ENCODE measurements at places on chromosomes 5 and 9.

- no peak for DNase-seq
Observed at GRCh38 chr5:142222225-142222865, 102.5 kb downstream of the SPRY4 start.

DNA sequence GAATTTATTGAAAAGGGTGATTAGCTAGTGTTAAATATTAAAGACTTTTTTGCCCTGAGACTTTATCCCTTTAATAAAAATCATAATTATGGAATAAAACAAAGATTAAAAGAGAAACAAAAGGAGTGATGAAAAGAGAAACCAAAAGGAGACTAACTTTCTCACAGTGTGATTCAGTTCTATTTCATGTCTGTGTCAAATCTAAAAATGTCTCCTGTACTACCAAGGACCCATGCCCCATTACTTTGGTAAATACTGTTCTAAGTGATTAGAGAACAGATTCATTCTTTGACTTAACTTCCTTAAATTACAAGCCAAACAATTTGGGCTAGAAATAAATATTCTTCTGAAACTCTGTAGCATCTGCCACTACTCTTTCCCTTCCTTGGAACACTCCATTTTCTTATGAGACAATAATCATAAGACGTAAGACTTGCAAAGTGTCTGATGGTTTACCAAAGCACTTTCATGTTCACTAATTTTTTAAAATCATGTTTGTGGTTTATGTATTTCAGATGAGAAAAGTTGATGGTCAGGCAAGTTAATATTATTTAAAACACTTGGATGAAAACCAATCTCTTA is 319.0 kb downstream of the EBF1 start:
- DNase-seq = no peak

GRCh38 chr5:10315824-10316509 is 8.3 kb upstream of the CMBL start:
- no peak for DNase-seq

- no peak for DNase-seq
Observed at GRCh38 chr5:14948383-14948782, 76.8 kb upstream of the ANKH start.

GRCh38 chr5:35282810-35283209 is 52.5 kb upstream of the PRLR start:
- no peak for DNase-seq

- DNase-seq = no peak
Observed at GRCh38 chr5:56075361-56075760, 80.6 kb upstream of the IL6ST start.

DNA sequence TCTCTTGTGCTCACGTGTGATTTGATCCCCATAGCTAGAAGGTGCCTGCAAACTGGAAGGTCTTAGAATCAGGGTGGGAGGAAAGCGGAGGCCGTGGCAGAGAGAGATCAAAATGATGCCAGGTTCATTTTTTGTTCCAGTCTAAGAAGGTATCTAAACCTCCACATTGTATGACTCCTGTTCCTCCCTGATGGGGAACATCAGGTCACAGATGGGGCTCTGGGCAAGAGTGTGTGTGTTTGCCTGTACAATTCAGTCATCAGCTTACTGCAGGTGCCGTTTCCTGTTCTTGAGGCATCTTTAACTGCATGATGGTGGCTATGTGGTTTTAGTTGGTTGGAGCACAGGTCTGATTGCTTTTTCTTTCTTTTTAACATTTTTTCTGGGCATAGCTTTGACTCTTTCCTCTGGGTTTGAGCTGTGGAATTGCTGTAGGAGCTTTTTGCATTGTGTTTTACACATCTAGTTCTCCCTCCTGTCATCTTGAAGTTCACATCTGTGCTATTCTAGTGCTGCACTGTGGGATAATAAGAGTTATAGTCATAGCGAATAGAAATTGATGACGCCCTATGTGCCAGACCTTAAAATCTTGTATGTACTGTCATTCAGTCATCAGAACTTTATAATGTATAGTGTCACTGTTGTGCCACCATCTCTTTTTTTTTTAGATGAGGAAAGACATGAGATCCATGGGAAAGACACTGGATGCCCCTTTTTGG is 30.8 kb downstream of the ARHGAP26 start:
- DNase-seq = no peak

DNA sequence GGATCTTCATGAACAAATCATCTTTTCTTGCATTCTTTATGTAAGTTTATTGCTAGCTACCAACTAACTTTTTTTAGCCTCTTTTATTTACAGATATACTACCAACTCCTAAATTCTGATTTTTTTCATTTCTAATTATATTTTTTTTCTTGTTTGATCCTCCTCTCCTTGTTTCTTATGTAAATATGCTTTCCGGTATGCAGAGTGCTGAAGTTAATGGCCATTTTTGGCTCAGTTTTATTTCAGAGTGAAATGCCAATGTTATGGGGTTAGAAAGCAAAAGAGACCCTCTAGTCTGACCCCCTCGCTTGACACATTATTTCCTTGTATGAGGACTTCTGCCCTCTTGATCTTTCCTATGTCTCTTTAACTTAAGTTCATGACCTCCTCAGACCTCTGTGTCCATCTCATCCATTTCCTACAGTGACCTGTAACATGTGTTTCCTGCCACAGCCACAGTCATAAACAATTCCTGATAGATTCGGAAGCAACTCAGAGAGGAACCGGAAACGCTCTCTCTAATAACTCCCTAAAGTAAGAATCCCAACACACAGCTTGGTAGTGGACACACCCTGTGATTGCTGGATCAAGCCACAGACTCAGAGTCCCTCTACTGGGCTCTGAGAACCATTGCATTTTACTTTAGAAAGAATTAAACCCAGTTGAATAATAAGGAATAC is 42.9 kb upstream of the AFAP1L1 start:
- DNase-seq = no peak

Measured in stimulated activated CD4-positive, alpha-beta T cell treated with anti-CD3 and anti-CD28 coated beads, Interleukin-1b, Interleukin-23, amount 100 ng/mL, for 1 hour (primary cell).